Stimulated activated CD8-positive, alpha-beta memory T cell treated with anti-CD3 and anti-CD28 coated beads, Interleukin-4, amount 100 ng/mL, for 1 hour (primary cell): ENCODE measurements at places on chromosomes 7 and 10.

- no peak for DNase-seq
Observed at GRCh38 chr7:144416341-144416740, 12.8 kb upstream of the NOBOX start.

- DNase-seq, result no peak
Observed at GRCh38 chr10:34480345-34480744, 334.8 kb downstream of the PARD3 start.

DNA sequence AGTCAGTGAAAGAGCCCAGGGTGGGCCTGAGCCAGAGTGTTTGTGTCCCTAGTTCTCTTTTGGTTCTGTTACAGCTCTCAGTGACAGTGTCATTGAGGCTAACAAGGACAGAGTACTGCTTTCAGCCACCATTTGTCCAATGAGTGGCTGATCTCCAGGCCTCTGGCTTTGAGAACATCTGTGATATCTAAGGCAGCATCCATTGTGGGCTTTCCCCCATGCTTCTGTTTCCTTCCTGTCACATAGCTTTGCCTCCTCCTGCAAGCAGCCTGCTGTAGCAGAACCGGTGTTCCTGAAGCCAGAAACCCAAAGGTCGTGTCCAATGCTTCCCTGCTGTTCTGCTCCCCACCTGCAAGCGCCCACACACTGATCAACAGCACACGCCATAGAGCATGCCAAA lies 68.4 kb downstream of the IKZF1 start:
- DNase-seq, result no peak

DNA sequence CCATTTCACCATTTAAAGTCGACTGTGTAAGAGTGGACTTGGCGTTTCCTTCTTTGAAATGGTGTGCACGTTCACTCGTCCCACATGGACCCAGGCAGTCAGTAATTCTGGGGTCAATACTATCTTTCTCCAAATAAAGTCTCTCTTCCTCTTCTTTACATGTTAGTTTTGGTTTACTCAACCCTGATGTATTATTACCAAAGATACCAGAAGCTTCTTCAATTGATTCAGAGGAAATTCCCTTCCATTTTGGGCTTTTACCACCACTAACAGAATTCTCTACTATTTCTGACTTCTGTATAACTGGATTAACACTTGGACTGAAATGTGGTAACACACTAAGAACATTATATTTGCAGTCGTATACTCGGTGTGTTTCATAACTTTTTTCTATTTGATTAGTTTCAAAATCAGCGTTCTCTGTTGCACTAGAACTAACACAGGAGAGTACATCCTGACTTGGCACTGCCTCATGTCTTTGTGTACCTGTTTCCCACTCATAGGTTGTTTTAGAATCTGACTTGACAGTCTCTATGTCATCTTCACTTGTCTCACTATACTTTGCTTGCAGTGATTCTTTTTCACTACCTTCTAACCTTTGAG lies 60.8 kb downstream of the LARP4B start:
- DNase-seq, result no peak

DNA sequence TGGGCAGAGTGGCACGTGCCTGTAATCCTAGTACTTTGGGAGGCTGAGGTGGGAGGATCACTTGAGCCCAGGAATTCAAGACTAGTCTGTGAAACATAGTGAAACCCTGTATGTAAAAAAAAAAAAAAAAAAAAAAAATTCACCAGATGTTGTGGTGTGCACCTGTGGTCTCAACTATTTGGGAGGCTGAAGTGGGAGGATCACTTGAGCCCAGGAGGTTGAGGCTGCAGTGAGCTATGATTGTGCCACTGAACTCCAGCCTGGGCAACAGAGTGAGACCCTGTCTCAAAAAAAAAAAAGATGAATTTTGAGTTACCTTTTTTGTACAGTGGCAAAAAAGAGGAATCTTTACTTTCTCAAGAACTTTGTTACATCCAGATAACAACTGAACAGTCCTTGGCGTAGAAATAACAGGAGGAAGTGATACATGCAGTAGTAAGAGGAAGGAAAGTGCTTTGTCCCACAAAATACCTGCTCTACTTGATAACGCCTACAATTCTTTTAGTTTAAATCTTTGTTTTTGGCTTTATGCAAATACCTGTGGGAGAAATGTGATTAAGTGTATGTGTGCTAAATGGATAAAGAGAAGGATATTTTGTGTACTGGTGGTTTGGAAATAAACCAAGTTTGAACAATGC lies 29.3 kb downstream of the SPAG6 start:
- no peak for DNase-seq

DNA sequence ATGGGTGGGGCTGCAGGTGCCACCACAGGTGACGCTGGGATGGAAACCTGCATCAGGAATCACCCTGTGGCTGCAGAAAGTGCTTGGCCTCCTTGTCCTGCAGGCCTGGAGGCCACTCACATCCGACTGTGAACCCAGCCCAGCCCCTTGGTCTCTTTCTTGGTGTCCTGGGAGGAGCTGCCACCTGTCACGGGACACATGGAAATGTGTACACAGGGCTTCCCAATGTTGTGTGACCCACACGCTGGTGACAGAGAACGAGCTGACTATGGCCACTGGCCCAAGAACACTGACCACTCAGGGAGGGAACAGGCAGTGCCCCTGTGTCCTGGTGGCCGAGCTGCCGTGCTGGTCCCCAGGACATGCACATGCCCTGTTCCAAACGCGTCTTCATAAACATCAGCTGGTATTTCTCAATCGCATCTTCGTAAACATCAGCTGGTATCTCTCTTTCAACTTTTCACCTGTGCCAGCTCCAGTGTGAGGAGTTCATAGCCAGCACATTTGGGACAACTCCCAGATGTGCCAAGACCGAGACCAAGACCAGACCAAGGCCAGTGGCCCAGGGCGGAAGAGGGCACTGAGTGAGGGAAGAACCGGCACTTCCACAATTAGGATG lies 57.9 kb upstream of the INPP5A start:
- no peak for DNase-seq

GRCh38 chr7:50594734-50595485 lies 29.7 kb upstream of the DDC start:
- no peak for DNase-seq

DNA sequence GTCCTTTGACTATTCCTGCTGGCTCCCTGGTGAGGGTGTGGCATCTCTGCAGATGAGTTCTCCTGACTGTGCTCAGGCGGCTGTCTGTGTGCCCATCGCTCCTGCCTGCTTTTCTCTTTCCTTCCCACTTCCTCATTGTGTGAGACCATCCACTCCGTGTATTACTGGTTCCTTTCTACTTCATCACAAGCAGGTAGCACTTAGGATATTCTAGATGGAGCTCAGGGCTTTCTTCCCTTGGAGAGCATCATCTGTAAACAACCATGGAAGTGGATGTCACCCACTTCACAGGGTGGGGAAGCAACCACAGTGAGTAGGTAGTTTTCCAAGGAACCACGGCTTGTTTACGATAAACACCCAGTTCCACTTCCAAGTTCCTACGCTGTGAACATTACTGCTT lies 15.7 kb downstream of the DNAJB6 start:
- DNase-seq, result no peak

DNA sequence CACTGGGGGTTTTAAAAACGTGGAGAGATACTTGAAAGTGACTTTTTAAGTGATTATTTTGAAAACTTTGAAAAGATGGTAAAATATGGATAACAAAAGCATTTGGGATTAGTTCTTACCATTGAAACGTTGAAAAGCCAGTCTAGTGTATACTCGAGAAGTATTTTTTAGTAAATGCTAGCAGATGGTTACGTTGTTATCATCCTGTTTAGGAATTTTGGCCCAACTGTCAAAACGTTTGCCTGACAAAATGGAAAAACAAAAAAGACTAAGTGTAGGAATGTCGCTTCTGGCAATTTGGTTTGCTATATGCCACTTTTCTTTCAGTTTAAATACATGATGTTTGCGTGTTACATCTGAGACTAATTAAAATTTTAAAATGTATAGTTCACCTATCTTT lies 1.2 kb downstream of the RBM33 start:
- DNase-seq, result no peak

- no peak for DNase-seq
Observed at GRCh38 chr7:65832281-65832680, 40.6 kb upstream of the VKORC1L1 start.

GRCh38 chr7:157719008-157719682 lies 382.3 kb downstream of the DNAJB6 start:
- DNase-seq, result no peak

GRCh38 chr10:17561111-17561510 lies 56.1 kb downstream of the HACD1 start:
- DNase-seq, result no peak

DNA sequence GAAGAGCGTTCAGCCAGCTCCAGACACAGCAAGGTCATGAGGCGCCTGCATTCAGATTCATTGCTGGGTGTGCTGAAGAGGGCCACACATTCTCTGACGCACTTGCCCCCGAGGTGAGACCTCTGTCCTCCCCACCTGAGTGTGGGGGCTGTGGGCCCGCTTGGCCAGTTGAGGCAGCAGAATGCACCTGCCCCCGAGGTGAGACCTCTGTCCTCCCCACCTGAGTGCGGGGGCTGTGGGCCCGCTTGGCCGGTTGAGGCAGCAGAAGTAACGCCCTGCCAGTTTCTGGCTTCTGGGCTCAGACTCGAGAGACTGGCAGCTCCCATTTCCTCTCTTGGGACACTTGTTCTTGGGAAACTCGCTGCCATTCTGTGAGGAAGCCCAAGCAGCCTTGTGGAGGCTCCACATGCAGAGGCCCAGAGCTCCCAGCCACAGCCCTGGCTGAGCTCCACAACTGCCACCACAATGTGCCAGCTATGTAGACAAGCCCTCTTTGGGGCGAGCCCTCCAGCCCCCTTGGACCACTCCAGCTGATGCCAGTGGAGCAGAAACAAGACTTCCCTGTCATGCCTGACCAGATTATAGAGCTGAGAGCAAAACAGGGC lies 434.0 kb downstream of the DNAJB6 start:
- no peak for DNase-seq

DNA sequence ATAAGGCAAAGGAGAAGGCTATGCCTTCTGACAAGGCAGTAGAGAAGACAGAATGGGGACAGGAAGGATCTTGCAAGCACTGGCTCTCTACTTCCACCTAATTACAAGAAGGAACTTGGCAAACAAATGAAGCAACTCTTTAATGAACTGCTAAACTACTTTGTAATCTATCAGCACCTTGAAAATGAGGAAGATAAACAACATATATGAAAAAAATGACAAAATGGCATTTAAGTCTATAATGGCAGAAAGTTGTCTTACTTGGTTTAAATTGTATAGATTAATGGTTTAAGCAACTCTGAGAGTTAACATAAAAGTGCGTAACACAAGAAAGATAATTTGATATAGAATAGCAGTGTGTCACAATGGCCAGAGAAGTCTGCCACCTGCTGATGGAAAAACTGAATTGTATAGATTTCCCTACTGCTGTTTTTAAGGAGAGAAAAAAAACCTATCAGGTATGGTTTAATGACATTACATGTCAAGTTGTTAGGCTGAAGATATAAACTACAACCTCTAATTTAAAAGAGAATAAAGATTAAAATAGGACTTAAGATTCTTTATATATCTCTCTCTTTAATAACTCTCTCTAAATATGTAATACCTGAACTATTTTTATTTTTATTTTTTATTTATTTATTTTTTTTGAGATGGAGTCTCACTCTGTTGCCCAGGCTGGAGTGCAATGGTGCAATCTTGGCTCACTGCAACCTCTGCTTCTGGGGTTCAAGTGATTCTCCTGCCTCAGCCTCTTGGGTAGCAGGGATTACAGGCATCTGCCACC lies 11.8 kb downstream of the NT5C3A start:
- no peak for DNase-seq

DNA sequence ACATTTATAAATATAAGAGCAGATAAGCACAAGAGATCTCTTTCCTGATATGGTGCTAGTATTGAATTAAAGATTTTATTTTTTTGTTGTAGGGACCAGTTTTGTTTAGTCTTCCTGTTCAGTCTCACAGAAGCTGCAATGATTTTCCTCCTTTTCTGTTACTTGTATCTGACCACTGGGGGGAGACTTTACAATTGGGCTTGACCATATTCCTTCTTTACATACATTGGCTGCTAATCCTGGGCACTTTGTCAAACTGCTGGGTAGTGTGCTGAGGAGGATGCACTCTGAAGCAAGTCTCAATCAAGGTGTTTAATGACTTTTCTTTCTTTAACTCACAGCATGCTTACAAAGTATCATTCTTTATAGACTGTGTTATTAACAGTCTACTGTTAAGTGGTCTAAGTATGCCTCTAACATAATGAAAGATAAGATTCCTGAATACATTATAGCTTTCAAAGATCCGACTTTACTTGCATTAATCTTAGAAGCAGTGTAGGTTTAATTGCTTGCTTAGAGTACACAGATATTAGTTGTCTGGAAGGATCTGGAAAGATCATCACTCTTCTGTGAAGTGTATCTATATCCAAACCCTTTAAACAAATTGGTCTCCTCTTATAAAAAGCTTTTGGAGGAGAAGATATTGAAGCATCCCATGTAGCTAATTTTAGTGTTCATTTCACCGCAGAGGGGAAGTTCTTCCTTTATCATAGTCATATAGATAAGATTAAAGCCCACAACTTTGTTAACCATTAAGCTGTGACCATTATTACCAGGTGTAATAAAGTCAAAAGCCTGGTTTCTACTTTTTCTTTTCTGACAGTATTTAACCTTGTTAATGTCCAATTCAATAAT lies 3.1 kb downstream of the PALS2 start:
- DNase-seq, result no peak

GRCh38 chr10:65891073-65891981 lies 1034.5 kb upstream of the LRRTM3 start:
- DNase-seq, result no peak

- no peak for DNase-seq
Observed at GRCh38 chr7:136142583-136142982, 165.4 kb upstream of the MTPN start.

DNA sequence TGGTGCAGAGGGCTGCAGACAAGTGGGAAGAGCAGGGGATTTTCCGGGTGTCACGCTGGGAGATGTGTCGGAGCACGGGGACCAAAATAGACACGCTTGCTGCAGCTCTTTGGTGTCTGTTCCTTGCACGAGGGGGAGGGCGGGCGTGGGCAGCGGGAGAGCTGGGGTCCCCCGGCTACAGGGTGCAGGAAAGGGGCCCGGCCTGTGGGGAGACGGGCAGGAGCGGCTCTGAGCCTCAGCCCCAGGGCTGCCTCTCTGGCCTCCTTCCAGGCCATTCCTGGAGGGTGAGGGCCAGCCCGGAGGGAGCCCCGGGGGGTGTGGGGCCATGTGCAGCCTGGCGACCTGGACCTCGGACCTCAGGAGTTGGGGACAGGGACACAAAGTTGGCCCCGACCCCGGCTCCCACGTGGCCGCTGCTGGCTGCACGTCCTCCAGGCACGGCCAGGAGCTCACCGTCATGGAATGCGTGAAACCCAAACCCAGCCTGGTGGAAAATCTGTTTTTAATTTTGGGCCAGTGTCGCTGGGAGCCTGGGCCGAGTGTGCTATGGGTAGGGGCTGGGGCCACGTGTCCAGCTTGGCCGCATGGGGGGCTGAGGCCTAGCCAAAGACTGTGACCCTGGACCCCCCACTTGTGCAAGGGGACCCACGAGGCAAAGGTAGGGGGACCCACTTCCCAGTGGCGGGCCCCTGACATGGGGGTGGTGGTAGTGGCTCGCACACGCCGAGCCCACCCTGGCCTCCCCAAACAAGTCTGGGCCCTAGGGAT lies 6.6 kb downstream of the TTYH3 start:
- no peak for DNase-seq

- DNase-seq, result no peak
Observed at GRCh38 chr10:35641676-35642034, 441 bp downstream of the FZD8 start.
